ENCODE measurements at places on chromosomes 3 and 15.

DNA sequence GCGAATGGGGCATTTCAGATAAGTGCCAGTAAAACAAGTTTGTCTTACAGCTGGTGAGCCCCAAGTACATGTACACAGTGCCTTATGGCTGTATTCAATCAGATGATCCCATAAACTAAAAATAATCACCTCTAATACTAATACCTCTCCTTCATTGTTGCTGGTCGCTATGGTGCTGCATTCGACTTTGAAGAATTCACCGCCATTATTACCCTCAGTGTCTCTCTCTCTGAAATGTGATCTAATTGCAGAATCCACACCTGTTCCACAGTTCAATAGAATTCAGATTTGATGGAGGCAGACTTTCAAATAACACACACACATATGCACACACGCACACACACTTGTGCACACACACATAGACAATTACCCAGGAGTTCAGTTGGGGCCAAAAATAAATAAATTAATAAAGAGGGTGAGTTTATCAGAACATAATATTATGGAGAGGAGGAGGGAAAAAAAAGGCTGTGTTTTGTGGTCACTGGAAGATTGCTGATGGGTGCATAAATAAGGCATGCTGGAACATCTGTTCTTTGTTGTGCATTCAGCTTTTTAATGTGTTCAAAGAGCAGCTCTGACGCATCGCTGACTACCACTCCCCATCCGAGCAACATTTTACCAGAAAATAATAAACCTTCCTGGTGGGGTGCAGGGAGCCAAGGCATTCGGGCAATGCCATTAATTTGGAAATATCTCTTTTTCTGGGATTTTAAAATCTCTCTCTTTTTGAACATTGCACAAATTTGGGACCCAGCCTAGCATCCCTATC lies 235.7 kb downstream of the SATB1 start:
- no peak for DNase-seq

GRCh38 chr3:194379231-194379630 lies 9.7 kb upstream of the LRRC15 start:
- DNase-seq = no peak

DNA sequence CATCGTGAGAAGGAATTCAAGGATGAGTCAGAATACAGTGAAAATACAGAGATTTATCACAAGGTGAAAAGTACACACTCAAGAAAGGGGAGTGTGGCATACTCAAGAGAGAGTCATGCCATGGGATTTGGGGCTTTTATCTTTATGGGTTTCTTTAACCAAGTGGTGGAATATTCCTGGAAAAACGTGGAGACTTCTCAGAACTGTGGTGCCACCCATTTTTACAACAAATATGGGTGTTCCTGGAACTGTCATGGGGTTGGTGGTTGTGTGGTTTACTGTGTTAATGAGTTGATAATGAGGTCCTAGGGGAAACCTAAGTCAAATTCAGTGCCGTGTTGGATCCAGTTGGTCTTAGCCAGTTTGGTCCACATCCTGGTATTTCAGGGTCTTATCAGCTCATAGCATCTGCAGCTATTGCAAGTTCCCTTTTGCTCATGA lies 497.2 kb downstream of the GABRG3 start:
- DNase-seq = no peak

- no peak for DNase-seq
Measured at GRCh38 chr3:127299276-127299675, 11.4 kb upstream of the PRR20G start.

DNA sequence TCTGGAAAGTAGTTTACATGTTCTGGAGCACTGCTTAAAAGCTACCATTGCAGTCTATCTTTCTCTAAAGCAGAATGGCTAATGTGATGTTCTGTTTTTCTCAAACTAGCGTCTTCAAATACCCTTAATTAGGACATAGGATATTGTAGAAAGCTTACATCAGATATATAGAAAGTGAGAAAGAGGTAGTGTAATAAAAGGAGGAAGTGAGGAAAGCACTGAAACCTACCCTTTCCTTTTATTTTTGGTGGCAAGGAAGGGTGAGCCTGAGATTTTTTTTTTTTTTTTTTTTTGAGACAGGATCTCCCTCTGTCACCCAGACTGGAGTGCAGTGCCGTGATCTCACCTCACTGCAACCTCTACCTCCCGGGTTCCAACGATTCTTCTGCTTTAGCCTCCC lies 9.4 kb downstream of the SENP2 start:
- DNase-seq = no peak

DNA sequence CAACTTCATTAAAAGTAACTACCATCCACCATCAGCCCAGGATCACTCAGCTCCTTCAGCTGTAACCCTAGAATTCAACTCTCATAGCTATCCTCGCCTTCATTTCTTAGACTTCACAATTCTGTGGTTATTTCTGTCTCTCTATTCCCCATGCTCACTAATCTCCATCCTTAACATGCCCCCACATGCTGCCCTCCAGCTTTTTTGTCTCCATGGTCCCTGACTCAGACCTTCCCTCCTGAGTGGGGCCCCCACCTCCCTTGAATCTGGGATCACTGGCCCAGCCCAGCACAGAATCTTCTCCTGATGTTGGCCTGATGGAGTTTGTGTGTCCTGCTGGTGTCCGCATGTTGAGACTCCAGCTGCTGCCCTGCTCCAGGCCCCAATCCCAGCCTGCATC lies 41.7 kb downstream of the CHST14 start:
- DNase-seq = no peak
